Hematopoietic multipotent progenitor cell treated with erythropoietin and hydrocortisone succinate and interleukin-3 and kit ligand, for 8 days (in vitro differentiated cells): ENCODE measurements at places on chromosomes 5 and 9.

GRCh38 chr5:76325326-76325725 lies 77.8 kb upstream of the IQGAP2 start:
- DNase-seq, result no peak

- DNase-seq, result no peak
These were observed 93.3 kb downstream of the PARP8 start for GRCh38 chr5:50759526-50760270.

DNA sequence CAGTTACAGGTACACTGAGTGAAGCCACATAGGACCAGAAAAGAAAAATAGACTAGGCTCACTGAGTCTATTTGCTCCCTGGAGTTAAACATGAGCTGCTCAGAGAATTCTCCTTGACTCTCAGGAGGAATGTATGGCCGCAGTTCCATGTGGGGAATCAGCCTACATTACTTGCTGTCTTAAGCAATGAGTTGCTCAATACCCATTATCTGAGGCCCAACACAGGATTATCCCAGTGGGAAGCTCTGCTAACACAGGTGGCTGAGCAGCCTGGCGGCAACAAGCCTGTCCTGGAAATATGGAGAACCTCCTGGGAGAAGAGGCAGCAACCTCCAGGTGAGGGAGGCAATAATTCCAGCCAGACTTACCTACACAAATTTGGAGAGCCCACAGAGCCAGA lies 177.5 kb upstream of the NREP start:
- DNase-seq, result no peak

- DNase-seq, result no peak
These were observed 95.1 kb upstream of the DNAH5 start for GRCh38 chr5:14039576-14039975.

DNA sequence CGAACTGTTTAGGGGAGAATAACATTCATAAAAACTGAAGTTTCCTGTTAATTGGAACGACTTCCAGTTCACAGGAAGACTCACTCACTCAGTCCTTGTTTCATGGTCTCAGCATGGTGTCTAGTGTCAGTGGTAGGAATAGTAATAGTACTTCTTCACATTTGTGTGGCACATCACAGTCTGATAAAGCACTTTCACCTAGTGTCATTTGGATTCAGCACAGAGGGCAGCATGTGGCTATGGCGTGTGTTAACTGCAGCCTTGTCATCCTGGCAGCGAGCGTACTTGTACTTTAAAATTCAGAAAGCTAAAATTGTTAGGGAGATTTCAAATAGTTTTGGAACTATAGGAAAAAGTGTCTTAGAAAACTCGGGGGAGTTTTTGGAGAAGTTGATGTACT lies 72.4 kb downstream of the VCAN start:
- DNase-seq, result no peak

DNA sequence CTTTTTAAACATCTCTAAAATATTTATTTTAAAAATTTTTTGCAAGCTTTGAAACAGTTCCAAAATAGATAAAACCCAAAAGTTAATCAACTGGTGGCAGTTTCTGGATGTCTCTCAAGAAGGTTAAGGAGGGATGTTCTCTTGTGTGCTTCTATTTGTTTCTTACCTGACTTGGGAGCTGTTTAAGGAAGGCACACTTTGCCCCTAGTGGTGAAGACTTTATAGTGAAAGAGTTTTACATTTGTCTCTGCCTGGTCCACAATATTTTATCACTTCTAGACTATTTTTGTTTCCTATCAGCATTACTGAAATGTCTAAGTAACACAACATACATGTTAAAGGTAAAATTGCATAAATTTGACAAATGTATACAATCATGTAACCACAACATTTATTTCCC lies 552.8 kb downstream of the SEMA5A start:
- no peak for DNase-seq

GRCh38 chr9:131520503-131520902 lies 10.6 kb downstream of the UCK1 start:
- DNase-seq, result no peak

- DNase-seq, result peak; percentile 38
These were observed 191.2 kb downstream of the PIK3R1 start for GRCh38 chr5:68406767-68407241.

GRCh38 chr5:106047341-106047740 lies 1623.4 kb downstream of the EFNA5 start:
- no peak for DNase-seq

DNA sequence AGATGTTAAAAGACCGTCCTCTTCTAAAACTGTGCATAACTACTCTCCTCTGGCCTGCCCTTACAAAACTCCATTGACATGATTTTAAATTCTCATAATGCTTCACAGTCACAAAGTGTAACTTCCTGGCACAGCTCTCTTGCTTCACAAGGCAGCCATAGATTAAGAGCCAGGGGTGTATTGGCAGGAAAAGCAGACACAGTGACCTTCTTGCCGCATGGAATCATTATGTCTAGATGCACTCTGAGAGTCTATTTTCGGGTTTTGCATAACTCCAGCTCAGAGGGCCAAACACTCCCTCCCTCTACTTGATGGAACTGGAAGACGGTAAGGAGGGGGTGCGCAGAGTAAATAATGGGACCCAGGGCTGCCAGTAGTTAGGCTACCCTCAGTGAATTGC lies 110.1 kb downstream of the MARCHF3 start:
- DNase-seq, result no peak

- DNase-seq, result no peak
These were observed 388.8 kb downstream of the ZSWIM6 start for GRCh38 chr5:61720829-61721228.

DNA sequence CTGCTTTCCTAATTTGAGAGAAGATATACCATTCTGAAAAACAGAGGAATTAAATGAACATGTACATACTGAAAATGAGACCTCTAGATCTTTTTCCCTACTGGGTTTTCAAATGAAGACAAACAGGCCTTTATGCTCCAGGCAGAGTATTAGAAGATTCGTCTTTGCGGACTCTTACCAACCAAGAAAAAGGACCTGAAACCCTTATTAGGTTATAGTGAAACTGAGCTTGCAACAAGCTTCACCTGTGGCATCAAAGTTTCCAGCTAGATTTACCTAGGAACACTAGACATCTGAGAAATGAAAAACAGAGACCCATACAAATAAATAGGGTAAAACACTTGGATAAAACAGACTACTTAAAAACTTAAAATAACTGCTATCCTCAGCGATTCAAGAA lies 46.3 kb downstream of the SMIM15 start:
- no peak for DNase-seq

GRCh38 chr9:99490729-99491128 lies 268.6 kb downstream of the SEC61B start:
- DNase-seq, result no peak

- peak; percentile 22 for DNase-seq
These were observed 101.0 kb downstream of the CD180 start for GRCh38 chr5:67095346-67096171.

- DNase-seq, result no peak
These were observed 54.1 kb downstream of the IL31RA start for GRCh38 chr5:55905251-55905650.

DNA sequence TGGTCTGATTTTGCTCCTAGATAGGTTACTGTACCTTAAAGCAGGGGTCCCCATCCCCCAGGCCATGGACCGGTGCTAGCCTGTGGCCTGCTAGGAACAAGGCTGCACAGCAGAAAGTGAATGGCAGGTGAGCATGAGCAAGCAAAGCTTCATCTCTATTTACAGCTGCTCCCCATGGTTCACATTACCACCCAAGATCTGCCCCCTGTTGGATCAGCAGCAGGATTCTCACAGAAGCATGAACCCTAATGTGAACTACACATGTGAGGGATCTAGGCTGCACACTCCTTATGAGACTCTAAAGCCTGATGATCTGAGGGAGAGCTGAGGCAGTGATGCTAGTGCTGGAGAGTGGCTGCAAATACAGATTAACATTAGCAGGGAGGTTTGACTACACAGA lies 78.1 kb downstream of the DRD1 start:
- DNase-seq, result no peak

GRCh38 chr5:65721050-65721719 lies 724 bp downstream of the SGTB start:
- DNase-seq, result peak; percentile 49

GRCh38 chr9:16718296-16718695 lies 152.2 kb downstream of the BNC2 start:
- no peak for DNase-seq

GRCh38 chr9:107782789-107783188 lies 293.2 kb upstream of the KLF4 start:
- peak; percentile 25 for DNase-seq

DNA sequence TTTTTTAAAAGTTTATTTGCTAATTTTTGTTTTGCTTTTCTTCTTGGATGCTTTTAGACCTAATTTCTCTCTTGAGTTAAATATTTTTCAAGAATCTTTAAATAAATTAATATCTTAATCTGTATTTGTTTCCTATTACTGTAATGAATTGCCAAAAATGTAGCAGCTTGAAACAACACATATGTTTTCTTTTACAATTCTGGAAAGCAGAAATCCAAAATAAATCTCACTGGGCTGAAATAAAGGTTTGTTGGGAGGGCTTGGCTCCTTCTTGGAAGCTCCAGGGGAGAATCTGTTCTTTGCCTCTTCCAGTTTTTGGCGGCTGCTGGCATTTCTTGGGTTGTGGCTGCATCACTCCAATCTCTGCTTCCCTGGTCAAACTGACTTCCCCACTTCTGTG lies 658.1 kb upstream of the ARRDC3 start:
- DNase-seq, result no peak

DNA sequence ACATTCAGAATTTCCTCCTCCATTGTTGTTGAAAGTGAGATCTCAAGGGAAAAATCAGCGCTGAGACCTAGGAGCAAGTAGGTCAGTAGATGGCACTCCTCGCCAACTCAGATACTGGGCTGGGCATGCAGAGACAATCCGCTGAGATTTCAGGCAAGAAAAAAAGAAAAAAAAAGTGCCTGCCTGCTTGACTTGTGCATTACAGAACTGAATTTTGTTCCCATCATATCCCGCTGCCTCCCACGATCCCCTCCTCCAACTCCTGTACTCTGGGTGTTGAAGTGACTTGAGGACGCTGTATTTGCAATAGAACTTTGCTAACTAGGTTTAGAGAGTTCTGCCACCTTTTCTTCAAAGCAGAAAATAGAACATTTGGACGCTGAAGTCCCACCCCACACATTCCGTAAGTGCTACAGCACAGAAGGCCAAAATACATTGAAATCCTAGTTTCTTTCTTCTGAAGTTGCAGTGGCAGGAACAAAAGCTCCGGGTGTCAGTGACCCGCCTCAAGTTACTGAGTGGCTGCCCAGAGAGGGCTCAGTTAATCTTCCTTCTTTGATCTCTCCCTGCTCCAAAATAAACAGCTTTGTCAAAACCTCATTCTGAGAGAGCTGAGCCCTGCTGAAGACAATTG lies 265.8 kb downstream of the MLLT3 start:
- DNase-seq, result peak; percentile 76

- no peak for DNase-seq
These were observed 44.1 kb upstream of the MROH2B start for GRCh38 chr5:41115281-41115680.

GRCh38 chr5:64789457-64789856 lies 20.7 kb downstream of the CWC27 start:
- DNase-seq, result no peak
